AG09309 (cell line): ENCODE measurements at places on chromosomes 11 and 22.

DNA sequence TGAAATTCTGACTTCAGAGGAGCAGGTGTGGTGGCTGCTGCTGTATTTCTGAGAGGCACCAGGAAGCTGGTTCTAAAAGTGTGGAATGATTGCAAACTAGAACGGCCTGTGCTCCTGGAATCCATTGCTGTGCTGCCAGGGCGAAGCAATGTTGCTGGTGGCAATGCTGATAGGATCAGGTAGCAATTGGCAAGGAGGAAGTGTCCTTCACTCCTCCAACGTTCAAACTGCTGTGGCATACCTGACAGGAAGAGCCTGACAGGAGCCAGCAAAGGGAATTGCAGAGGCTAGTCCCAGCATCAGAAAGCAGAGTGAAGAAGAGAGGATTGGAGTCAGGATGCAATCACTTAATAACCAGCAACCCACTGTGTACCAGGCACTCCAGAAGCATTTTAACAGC is 118.2 kb downstream of the FAR1 start:
- DNase-seq: no peak

DNA sequence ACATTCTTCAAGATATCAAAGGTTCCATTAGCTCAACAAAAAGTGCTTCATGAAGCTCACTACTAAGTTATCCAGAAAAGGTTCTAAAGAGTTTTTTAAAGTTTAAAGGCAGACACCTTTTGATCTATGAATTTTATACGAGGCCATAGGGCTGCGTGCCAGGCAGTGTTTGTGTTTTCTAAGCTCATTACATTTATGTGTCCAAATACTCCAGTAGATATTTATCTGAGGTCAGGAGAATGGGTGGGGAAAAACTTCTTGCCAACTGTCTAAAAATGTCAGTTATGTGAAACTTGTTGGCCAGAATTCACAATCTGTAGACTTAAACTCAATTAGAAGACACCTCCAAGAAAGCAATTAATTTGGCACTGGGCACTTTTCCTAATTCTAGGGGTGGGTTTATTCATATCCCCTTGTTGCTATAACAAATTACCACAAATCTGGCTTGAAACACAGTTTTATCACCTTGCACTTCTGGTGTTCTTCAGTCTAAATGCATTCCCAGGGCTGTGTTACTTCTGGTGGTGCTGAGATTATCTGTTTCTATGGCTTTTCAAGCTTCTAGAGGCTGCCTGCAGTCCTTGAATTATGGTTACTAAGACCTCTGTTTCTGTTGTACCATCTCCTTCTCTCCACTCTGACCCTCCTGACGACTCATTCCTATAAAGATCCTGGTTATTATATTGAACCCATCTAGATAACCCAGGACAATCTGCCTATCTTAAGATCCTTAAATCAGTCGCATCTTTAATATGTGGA is 1030.4 kb upstream of the CNTN5 start:
- DNase-seq: no peak

- DNase-seq: no peak
These were observed 16.0 kb downstream of the TXN2 start for GRCh38 chr22:36465232-36466021.

GRCh38 chr22:25845985-25846745 is 104.2 kb downstream of the MYO18B start:
- no peak for DNase-seq

GRCh38 chr11:109853156-109853776 is 239.9 kb upstream of the ZC3H12C start:
- DNase-seq: peak; percentile 62

GRCh38 chr11:12441231-12441861 is 64.0 kb downstream of the PARVA start:
- no peak for DNase-seq

DNA sequence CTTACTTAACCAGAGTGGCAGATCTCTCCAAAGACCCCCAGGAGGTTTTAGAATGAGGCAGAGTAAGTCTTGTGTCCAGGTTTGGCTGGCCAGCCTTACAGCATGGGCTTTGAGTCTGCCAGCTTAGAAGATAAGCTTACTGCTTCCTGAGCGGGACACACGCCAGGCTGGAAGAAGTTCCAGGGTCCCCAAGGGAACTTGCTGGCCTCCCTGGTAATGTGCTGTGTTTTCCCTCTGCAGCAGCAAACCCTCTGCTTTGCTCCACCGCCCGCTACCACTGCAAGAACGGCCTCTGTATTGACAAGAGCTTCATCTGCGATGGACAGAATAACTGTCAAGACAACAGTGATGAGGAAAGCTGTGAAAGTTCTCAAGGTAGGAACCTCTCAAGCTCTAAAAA is 154.2 kb downstream of the LDLRAD3 start:
- DNase-seq: no peak

- DNase-seq: no peak
These were observed 204.5 kb downstream of the LRRC4C start for GRCh38 chr11:41254966-41255365.

DNA sequence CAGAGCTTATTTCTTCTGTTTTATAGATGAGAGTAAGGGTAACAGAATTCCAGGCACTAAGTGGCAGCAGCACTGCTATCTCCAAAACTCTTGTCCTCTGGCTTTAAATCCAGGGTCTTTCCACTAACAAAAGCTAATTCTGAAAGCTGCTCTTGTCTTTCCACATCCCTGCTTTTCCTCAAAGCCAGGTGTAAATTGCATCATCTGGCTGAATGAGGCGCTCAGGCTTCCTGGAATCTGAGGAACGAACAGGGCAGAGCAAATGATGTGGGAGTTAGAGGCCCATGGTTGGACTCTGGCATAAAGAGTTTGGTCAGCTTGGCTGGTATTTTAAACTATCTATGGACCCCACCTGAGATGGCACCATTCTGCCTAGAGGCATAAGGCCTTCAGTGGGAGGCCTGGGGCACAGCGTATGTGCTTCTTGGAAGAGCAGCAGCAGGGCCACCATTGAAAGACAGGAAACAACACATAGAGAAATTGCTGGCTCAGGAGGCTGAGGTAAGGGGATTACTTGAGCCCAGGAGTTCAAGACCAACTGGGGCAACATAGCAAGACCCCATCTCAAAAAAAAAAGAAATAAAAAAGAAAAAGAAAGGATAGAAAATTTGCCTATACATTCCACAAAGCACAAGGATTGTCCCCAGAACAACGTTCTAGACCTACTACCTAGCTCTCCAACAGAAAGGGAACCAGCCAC is 1.9 kb downstream of the KCNJ5 start:
- DNase-seq: no peak

- no peak for DNase-seq
These were observed 21.6 kb upstream of the NUP160 start for GRCh38 chr11:47869544-47870393.

GRCh38 chr11:120858740-120859139 is 165.2 kb upstream of the TBCEL start:
- no peak for DNase-seq

GRCh38 chr11:86743223-86744118 is 56.9 kb upstream of the PRSS23 start:
- peak; percentile 91 for DNase-seq

GRCh38 chr22:30782613-30783012 is 87.9 kb downstream of the OSBP2 start:
- no peak for DNase-seq

DNA sequence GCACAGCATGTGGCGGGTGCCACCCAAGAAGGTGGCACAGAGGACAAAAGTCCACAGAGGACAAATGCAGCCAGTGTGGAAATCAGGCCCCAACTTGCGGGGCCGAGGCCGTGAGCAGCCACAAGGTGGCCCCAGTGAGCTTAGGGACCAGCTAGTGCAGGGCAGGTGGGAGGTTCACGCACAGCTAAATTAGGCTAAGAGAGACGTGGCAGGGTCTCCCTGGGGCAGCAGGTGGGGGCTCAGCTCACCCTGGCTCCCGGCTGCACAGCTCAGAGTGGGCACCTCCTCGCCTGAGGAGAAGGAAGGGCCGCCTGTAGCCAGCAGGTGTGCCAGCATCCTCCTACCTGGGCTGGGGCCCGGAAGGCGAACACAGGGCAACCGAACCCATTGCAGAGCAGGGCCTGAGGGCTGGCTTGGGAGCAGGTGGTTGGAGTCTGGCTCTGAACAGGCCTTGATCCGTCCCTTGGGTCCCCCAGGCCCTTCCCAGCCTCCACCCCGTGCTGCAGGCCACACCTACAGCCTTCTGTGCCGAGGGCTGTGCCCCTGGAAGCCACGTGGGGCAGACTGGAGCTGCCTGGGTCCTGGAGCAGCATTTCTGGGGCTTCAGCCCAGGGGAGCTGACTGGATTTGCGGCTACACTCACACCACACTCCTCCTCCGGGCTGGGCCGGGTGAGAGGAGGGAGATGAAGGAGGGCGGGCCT is 26.1 kb upstream of the CELSR1 start:
- DNase-seq: no peak

DNA sequence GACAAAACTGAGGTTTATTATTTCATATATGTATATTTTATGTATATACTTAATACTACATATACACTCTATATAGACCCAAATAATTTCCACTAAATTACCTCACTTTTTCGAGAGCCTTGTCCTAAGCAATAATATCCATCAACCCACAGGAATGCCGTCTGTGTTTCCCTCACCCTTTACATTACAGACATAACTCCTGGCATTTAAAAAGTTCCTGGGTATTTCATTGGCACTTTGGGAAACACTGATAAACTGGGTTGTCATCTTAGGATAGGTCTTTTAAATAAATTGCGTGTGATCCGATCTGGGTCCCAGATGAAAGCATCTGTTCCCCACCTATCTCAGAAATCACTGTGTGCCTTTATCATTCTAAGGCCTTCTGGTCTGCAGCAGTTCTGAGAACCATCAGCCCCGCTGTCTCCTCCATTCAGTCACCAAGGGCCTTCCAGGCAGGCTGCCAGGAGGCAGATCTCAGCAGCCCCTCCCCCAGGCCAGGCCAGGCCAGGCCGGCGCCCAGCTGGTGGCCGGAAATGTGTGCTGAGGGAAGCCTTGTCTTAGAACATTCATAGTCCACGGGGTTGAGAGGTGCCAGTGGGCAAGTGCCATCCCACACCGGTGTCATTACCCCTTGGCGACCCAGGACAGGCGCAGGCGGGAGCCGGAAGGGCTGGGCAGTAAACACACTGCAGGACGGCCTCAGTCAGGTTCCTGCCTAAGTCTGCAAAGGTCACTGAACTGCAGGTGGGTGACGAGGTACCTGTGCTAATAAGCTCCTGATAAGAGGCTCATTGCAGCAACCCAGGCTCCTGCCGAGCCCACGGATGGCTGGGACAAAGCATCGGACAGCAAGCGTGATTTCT is 3.3 kb downstream of the FGF19 start:
- DNase-seq: no peak

- DNase-seq: no peak
These were observed 36.4 kb downstream of the IGSF9B start for GRCh38 chr11:133920109-133920990.

DNA sequence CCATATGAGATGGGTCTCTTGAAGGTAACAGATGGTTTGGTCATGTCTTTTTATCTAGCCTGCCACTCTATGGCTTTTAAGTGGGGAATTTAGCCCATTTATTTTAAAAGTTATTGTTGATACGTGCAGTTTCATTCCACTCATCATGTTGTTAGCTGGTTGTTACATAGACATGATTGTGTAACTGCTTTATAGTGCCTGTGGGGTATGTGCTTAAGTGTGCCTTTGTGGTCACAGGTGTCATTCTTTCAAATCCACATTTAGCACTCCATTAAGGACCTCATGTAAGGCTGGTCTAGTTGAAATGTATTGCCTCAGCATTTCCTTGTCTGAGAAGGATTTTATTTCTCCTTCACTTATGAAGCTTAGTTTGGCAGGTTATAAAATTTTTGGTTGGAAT is 263.8 kb upstream of the LUZP2 start:
- DNase-seq: no peak

- DNase-seq: no peak
These were observed 47.7 kb downstream of the LRFN4 start for GRCh38 chr11:66904561-66904960.

DNA sequence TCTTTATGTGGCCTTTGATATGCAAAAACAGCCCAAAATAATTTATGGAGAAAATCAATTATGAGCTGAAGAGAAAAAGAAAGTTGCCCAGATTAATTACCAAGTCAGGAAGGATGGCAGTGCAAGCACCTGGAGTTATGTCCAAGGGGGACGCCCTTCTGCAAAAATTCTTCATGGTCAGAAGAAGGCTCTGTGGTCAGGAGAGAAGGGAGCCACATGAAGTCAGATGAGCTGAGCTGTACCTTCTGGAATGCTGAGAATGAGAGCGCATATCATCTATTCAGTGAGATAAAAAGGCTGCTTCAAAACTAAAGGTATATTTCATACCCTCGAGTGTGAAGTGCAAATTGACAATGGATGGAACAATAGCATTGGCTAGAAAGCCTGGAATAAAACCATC is 607.4 kb downstream of the NTM start:
- peak; percentile 16 for DNase-seq

DNA sequence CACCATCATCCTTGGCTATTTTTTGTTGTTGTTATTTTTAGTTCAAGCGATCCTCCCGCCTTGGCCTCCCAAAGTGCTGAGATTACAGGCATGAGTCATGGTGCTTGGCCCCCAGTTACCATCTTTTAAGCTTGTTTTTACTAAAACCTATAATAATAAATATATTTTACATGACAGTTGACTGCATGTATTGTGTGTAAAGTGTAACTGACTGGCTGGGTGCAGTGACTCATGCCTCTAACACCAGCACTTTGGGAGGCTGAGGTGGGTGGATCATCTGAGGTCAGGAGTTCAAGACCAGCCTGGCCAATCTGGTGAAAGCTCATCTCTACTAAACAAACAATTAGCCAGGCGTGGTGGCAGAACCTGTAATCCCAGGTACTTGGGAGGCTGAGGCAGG is 386.2 kb downstream of the TENM4 start:
- DNase-seq: peak; percentile 23
